NCI-H748 treated with DMSO at 0.1 percent for 48 hours (cell line): ENCODE measurements at places on chromosomes 1 and 21.

GRCh38 chr1:66589326-66589725 is 55.4 kb downstream of the SGIP1 start:
- DNase-seq = no peak

GRCh38 chr1:27760426-27760825 is 12.6 kb upstream of the STX12 start:
- no peak for DNase-seq

GRCh38 chr1:184366997-184367396 is 19.8 kb upstream of the C1orf21 start:
- no peak for DNase-seq

- DNase-seq = no peak
Observed at GRCh38 chr1:204157962-204158361, 6.1 kb upstream of the ETNK2 start.

GRCh38 chr1:77370583-77371306 is 88.9 kb downstream of the AK5 start:
- DNase-seq = no peak

DNA sequence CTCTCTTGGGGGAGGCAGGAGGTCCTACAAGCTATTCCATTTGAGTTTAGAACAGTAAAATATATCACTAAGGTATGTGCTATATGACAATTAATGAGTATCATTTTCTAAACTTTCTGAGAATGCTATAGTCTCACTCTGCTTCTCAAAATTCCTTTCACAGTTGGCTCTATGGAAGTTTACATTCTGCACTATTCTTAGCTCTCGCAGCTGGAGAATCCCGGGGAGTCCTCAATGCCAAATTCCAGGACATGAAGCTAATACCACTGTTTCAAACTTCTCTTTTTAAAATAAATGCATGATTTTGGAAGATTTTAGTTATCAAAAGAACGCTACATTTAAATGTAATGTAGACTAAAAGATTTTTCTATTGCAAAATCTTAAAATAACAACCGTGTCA is 22.4 kb upstream of the PALMD start:
- no peak for DNase-seq

GRCh38 chr1:219991511-219991810 is 54.8 kb downstream of the EPRS1 start:
- DNase-seq = no peak

GRCh38 chr1:248824701-248825100 is 1.0 kb downstream of the SH3BP5L start:
- no peak for DNase-seq

- DNase-seq = no peak
Observed at GRCh38 chr1:39160703-39161102, 43.8 kb upstream of the MACF1 start.

GRCh38 chr1:175197531-175197930 is 5.0 kb upstream of the KIAA0040 start:
- DNase-seq = no peak

DNA sequence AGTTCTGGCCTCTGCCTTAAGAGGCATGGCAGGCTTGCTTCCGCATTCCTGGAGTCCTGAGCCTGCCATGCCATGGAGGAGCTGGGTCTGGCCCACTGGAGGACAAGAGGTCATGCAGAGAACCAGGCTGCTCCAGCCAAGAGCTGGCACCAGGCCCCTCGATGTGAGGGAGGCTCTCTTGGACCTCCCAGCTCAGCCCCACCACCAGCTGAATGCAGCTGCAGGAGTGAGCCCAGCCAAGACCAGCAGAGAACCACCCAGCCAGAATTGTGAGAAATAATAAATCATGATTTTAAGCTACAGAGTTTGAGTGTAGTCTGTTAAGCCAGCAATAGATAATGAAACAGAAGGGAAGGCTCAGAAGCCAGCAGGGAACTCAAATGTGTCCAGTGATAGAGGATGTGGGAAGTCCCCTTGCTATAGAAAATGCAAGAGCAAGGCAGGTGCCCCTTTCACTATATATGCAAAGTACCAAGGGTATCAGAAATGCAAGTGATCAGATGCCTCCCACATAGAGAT is 118.4 kb downstream of the HIVEP3 start:
- DNase-seq = no peak

GRCh38 chr1:76781447-76781846 is 85.8 kb upstream of the ST6GALNAC5 start:
- DNase-seq = no peak

DNA sequence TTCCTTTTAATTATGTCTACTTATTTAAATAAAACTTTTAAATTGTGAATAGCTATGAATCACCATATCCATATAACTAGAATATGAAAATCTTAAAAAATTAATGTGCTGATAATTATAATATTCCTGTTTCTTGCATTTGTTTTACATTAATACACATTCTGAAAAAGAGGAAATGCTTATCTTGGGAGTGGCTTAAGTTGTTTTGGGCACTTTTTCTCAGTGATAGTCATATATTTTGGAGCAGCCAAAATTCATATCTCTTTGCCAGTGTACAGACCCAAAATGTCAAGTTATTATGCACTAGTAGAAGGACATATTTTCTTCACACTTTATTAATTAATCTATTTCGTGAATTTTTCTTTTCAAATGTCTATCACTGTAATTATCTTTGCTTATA is 838.5 kb downstream of the USP25 start:
- DNase-seq = no peak

GRCh38 chr1:214475746-214476145 is 75.7 kb downstream of the PTPN14 start:
- DNase-seq = no peak

DNA sequence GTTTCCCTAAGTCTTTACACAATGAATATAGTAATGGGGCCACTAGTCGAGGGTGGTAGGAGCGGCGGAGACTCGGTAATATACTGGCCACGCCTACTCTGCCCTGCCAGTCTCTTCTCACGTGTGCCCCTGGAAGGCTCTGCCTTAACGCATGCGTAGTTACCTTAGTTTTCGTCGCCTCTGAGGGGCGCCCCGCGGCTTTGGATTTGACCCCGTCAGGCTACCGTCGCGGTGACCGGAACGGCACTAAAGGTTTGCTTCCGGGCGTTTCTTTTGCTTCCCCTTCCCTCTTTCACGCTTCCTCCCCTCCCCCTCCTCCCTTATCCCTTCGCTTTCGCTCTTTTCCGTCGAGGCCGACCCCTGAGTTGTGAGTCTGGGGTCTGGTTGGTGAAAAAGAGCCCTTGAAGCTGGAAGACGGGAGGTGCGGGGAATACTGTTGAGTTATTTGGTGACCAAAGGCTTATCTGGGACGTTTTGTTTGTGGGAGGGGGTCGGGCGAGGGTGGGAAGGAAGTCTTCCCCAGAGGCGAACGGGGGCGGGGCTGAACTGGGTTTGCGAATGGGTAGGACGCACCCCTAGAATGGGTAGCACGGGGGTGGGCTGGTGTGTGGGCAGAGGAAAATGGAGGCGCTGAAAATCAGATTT is at the start of gene SETDB1:
SETDB1 (plus strand) TSS at position 267 of the 645 bp plus-strand sequence. CDS start 1,352 bp downstream, outside the sequence.
- DNase-seq = peak; percentile 98

- no peak for DNase-seq
Observed at GRCh38 chr21:15894596-15894995, 164.8 kb downstream of the USP25 start.

DNA sequence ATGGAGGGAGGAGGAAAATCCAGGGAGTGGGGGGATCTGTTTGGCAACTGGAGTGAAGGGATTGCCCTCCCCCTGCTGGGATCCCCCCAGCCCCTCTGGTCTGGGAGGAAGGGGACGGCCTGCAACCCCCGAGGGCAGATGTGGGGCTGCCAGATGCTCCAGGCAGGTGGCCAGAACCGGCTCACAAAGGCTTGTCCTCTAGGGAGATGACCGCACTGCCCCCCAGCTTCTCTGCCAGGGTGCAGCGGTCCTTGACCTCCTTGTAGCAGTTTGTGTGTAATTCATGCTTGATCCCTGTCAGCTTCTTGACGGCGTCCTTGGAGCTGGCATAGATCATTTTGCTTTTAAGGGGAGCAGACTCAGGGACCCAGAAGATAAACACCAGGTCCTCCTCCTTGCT is 69.2 kb downstream of the ROR1 start:
- no peak for DNase-seq

GRCh38 chr1:88595355-88596002 is 88.6 kb upstream of the PKN2 start:
- no peak for DNase-seq

GRCh38 chr1:35447278-35447677 is 109.9 kb downstream of the KIAA0319L start:
- no peak for DNase-seq

DNA sequence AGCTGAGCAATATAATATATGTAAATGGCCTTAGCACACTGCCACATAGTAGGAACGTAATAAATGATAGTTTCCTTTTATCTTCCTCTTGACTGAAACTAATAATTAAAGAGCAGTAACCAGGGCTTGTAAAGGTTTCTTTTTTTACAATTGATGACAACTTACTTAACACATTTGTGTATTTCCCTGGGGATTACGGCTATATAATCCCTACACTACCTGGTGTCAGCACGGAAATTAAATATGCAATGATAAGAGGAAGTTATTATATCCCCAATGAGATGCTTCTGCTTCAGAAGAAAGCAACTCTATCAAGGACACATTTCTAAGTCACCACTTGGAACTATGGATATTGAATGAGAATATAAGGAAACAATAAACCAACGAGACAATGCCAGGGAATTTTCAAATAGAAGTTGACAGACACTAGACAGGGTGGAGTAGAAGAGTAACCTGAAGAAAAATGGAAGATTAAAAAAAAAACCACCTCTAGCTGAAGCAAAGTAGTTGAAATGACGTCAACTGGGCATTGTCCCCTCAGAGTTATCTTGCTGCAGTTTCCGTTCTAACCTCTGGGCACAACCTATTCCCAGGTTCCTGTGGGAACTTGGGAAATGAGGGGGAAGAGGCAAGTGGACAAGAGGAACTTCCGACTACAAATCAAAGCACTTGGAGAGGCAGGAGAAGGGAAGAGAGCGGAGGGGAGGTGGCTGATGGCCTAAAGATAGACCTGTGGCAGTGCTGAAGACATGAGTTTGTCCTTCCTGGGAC is 66.5 kb downstream of the PLPP3 start:
- DNase-seq = no peak

GRCh38 chr1:183635099-183635605 is 431 bp downstream of the ARPC5 start:
- DNase-seq = no peak

- no peak for DNase-seq
Observed at GRCh38 chr1:233707153-233707879, 93.4 kb downstream of the KCNK1 start.

DNA sequence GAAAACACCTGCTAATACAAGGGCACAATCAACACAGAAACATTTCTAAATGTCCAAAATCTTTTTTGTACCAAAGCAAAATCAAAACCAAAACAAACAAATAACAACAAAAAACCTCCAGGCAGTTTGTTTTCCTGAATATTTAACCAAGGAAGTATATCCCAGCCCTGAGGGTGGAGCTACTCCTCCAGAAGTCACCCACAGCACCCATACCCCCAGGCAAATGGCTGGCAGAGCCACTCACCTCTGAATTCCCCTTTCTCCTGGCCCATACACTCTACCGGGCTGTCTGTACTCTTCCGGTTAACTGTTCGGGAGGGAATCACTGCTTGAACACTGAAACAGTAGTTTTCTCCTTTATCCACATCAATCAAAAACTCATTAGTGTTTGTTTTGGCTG is 9.5 kb downstream of the F3 start:
- DNase-seq = no peak

- no peak for DNase-seq
Observed at GRCh38 chr1:211939876-211940468, 95.4 kb downstream of the INTS7 start.

DNA sequence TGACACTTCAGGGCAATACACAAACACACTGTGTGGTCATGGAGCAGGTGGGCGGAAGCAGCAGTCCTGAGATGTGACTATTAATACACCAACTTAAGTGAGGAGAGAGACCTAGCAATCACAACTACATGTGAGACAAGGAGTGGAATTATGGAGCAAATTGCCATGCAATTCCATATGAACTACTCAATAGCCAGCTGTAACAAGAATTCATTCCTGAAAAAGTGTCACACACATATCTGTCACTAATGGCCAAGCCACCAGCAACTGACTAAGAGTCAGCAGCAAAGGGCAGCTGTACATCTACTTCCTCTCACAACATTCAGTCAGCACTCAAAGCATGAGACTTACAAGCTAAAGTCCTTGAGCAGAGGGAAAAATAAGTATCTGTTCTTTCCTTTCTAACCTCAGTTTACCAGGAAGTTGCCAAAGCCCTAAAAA is 46.2 kb downstream of the GPR3 start:
- no peak for DNase-seq

- no peak for DNase-seq
Observed at GRCh38 chr1:188669728-188670382, 1807.8 kb downstream of the BRINP3 start.

DNA sequence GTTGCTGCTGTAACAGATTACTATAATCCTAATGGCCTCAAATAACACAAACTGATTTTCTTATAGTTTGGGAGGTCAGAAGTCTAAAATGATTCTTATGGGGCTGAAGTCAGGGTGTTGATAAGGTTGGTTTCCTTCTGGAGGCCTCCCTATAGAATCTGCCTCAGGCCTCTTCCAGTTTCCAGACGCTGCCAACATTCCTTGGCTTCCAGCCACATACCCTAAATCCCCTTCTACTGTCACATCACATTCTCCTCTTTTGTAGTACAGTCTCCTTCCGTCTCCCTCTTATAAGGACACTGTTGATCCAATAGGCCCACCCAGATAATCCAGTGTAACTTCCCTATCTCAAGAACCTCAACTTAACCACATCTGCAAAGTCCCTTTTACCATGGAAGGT is 145.3 kb upstream of the NCAM2 start:
- DNase-seq = no peak
